Right lung (tissue), 10 donors: ENCODE measurements at places on chromosomes 2 and 18.
A peak's percentile ranks its signal among the peaks of the same experiment; 100 is the strongest.

- no peak for DNase-seq
These were observed 25.1 kb upstream of the PRLH start for GRCh38 chr2:237541243-237541642.

GRCh38 chr2:4483050-4483449 is 779.7 kb downstream of the DCDC2C start:
- DNase-seq, result no peak

- no peak for DNase-seq
These were observed 45.5 kb upstream of the FZD5 start for GRCh38 chr2:207815254-207815653.

- DNase-seq, result no peak
These were observed 6.8 kb upstream of the CTAGE1 start for GRCh38 chr18:22424565-22424963.

GRCh38 chr18:59681521-59682004 is 15.7 kb downstream of the CCBE1 start:
- no peak for DNase-seq

- no peak for DNase-seq
These were observed 74.7 kb downstream of the NDUFA10 start for GRCh38 chr2:239950144-239951128.

- DNase-seq, result no peak
These were observed 912.6 kb upstream of the FSHR start for GRCh38 chr2:50066873-50067272.

DNA sequence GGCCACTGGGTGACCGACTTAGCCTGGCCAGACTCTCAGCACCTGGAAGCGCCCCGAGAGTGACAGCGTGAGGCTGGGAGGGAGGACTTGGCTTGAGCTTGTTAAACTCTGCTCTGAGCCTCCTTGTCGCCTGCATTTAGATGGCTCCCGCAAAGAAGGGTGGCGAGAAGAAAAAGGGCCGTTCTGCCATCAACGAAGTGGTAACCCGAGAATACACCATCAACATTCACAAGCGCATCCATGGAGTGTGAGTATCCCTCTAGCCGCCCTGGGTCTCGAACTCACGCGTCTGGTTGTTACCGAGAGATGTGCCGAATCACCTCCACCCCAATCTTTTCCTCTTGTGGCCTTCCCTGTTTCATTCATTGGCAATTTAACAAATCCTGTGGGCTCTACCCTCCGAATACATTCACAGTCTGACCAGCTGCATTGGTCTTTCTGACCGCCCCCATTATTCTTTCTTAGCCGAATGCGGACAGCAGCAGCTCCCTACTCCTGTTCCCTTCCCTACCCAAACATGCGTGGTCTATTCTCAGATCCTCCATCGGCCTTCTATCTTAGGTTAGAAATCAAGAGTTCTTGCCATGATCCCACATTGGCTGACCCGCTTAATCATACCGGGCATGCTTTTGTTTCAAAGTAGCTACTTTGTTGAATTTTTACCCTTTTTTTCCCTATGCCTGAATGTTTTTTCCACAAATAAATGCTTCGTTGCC is 631 bp downstream of the RPL31 start:
- peak; percentile 16 for DNase-seq

- DNase-seq, result no peak
These were observed 1.7 kb upstream of the KCNG2 start for GRCh38 chr18:79796016-79796415.

DNA sequence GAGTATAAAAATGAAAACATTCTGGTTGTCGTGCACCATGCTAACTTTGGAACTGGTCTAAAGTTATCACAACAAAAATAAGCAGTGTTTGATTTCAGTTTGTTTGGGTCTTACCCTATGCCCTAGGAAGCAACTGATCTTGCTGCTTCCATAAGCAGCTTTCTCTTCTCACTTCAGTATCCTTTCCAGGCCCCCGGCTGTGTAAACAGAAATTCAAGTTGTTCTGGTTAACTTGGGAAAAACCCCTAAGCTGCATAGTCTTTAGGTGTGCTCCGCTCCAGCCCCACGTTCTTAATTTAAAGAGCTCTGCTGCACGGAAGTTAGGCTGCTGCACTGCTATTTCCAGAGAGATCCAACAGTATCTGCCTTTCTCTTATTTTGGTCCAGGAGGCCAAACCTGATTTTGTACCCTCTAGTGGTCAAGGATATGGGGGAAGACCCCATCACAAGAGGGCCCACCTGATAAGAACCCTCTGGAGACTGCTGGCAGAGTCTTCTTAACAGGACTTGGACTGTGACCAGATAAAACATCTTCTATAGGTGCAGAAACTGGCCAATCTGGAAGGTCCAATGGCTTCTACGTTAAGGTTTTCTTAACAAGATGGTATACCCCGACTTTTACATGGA is 69.1 kb downstream of the FEZ2 start:
- DNase-seq, result no peak

GRCh38 chr2:61255580-61256437 is 93.8 kb downstream of the C2orf74 start:
- no peak for DNase-seq

DNA sequence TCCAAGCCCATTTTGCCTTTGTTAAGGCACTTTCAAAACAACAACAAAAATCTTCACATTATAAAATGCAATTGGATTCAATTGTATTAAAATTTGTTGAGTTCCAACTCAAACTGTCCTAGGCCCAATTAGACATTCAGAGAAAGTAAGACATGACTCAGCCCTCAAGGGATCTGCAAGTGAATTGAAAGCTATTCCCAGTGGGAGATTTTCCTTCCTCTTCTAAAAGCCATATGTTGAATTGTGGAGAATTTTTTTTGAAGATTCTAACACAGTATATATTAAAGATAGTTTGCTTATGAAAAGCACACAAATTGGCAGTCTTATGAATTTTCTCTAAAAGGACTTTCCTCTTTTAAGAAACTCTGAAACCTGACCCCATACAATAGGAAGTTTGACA is 268.0 kb upstream of the PARD3B start:
- no peak for DNase-seq

GRCh38 chr18:12906119-12906518 is 22.1 kb upstream of the PTPN2 start:
- DNase-seq, result no peak

DNA sequence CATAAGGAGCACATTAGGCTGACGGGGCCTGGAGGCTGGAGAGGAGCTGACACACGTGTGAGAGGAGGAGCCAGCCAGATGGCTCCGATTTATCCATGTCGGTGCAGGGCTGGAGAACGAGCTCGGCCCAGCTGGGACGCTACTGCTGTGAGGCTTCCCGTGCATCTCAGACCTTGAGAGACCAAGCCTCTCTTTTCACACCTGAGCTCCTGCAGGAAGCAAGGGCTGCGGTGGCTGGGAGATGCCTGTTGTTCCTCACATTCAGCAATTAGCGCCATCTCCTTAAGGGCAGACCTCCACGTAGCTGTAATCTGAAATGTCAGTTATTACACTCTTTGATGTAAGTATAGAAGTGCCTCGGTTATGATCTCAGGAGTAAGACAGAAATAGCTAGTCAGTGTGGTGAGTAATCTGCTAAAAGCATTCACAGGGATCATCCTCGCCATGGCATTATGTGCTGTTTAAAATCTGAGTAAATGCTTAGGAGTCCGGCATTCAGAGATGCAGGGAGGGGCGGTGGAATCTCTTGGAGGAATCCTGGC is 107.9 kb downstream of the PRKCE start:
- no peak for DNase-seq

DNA sequence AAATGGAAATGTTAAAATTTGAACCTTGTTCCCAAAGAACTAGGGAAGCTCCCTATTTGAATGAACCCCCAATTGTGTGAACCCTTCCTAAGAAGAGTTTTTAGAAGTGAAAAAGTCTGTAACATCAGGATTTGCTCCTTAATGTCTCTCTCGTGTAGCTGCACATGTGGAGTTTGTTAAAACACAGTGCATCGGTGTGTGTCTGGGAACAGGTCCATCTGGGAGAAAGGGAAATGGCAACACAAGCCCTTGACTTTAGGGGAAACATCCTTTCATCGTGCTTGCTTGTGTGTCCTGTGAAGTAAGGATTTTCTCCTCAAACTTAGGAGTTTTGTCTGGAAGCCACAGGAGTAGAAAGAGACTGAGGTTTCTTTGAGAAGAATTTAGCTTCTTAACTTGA is 203.9 kb downstream of the PRKCE start:
- no peak for DNase-seq

GRCh38 chr2:127622561-127623387 is 23.2 kb upstream of the GPR17 start:
- no peak for DNase-seq

DNA sequence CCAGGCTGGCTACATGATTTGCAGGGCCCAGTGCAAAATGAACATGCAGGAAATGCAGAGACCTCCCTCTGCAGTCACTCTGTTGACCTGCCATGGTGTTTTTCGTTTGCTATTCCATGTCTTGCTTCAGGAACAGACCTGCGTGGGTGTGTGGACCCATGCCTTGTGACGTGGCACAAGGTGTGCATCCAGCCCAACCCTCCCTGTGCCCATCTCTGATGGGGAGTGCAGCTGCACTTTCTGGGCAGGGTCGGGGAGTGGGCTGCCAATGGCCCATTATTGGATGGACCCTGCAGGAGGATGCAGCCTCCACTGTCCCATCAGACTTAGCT is 33.1 kb downstream of the NAPG start:
- DNase-seq, result no peak

DNA sequence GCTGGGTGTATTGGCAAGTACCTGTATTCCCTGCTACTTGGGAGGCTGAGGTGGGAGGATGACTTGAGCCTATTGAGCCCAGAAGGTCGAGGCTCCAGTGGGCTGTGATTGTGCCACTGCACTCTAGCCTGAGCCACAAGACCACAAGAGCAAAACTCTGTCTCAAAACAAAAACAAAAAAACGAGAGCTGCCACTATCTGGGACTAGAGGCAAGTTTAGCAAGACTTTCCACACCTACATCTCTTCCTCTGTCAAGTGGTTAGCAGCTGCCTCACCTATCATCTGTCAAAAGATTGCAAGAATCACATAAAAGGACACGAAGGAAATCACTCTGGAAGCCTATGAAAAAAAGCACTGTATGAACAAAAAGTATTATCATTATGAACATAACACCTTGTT is 55.2 kb upstream of the RIOK3 start:
- DNase-seq, result no peak

- DNase-seq, result no peak
These were observed 216.2 kb upstream of the LINC00305 start for GRCh38 chr18:64365106-64365505.

DNA sequence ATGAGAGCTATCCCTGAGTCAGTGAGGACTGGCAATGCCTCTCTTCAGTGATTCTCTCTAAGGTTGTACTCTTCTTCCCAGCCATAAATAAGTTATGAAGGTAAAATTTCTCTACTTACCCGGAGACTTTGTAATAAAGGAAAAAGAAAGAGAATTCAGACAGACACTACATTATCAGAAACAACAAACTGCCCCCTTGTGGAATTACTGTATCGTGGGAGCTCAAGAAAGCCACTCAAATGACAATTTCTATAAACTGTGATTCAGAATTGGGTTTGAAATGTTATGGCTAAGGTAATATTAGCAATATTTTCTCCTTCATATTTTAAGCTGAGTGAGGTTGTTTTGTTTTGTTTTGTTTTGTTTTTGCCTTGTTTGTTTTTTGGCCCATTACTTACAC is 155.8 kb upstream of the TANK start:
- no peak for DNase-seq

DNA sequence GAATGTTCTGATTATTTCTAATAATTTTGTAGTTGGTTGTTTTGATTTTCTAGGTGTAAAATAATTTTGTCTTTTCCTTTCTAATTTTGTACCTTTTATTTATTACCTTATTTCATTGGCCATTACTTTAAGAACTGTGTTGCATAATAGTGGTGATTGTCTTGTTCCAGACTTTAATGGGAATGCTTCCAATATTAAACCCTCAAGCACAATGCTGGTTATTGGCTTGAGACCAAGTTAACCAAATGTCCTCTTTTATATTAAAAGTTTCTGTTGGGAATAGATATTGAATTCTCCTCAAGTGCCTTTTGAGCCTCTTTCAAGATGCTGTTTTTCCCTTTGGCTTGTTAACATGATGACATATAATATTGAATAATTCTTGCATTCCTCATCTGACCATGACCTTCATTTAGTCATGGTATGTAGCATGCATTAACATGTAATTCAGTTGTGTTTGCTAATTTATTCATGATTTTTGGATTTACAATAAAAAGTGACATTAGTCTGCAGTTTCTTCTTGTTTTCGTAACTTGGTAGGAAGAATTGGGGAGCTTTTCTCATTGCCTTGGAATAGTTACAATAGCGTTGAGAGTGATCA is 141.7 kb downstream of the DIS3L2 start:
- DNase-seq, result no peak

GRCh38 chr2:71223767-71224333 is 3.1 kb downstream of the PAIP2B start:
- peak; percentile 13 for DNase-seq

- DNase-seq, result no peak
These were observed 221.3 kb upstream of the ITGA4 start for GRCh38 chr2:181235683-181236459.

DNA sequence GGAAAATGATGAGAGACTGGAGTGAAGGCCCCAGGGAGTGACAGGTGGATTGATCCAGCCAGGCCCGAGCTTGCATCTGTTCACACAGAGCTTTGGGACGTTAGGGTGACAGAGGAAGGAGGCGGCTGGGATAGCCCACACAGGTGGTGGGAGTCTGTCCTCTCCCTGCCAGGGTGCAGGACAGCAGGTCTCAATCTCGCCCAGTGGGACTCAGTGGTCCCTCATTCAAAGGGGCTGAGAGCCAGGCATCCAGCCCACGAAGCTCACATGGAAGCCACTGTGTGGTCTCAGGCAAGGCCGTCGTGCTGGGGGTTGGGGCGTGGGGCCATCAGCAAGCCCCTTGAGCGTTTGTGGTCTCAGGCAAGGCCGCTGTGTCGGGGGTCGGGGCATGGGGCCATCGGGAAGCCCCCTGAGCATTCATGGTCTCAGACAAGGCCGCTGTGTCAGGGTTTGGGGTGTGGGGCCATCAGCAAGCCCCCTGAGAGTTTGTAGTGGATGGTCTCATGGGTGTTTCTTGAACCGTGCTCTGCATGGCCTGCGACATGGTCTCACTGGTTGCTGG is 8.3 kb downstream of the KCNG2 start:
- no peak for DNase-seq

- DNase-seq, result no peak
These were observed 288.2 kb downstream of the IKZF2 start for GRCh38 chr2:212863185-212863588.

GRCh38 chr2:216634370-216635148 is 1.3 kb downstream of the IGFBP2 start:
- no peak for DNase-seq

DNA sequence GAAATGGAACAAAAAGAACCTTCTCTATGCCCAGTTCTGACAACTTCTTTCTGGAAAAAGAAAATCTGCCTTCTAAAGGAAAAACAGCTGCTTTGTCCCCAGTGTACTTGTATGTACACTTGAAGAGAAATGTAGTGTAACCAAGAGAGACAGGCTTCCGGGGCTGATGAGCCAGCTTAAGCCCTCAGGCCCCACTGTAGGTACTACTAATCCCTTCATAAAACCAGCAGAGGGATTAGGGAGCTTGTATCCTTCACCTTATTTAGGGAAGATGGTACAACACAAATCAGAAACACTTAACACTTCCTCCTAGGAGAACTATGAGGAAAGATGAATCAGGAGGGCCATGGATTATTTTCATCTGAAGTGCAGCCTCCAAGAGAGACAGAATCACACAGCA is 18.8 kb upstream of the SUCLG1 start:
- DNase-seq, result no peak

GRCh38 chr2:116133381-116133942 is 1681.0 kb upstream of the DDX18 start:
- no peak for DNase-seq
